DMS 273 treated with DMSO at 0.1 percent for 48 hours (cell line): ENCODE measurements at places on chromosomes 1 and 21.

DNA sequence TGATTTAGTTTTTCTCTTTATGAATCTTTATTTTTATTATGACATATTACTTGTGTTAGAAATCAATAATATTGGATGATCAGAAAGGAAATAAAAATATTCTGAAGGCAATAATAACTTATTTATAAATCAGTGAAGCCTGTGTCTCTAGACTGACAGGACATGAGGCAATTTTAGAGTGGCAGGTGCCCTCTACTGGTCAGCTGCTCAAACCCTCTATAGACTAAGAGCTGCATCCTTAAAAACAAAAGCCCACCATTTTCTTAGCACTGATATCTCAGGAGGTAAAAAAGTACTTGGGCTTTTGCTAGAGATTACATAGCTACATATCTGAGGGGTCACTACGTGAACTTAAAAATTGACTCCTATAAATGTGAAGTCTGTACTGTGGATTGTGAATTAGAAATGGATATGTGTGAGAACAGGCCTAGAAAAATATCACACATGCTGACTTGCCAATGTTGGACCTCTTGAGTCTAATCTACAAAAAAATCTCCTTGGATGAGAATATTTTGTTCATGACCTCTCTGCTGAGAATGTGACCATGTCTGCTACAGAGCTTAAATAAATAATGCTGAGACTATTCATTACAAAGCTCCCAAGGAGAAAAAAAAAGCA is 597.9 kb upstream of the ADAMTS5 start:
- DNase-seq, result no peak

DNA sequence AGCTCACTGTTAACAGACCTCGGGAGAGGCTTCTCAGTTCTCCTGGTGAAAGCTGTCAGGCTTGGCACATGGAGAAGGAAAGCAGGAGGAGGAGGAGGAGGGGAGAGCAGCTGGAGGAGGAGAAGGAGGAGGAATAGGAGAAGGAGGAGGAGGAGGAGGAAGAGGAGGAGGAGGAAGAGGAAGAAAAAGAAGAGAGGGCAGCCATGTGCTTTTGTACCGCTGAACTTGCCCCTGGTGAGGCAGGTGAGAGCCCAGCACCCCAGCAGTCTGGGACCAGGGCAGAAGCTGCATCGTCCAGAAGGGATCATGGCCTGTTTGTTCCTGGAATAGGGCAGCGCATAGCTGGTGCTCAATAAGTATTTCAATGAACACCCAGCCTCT is 21.3 kb upstream of the GRHL3 start:
- DNase-seq, result no peak

DNA sequence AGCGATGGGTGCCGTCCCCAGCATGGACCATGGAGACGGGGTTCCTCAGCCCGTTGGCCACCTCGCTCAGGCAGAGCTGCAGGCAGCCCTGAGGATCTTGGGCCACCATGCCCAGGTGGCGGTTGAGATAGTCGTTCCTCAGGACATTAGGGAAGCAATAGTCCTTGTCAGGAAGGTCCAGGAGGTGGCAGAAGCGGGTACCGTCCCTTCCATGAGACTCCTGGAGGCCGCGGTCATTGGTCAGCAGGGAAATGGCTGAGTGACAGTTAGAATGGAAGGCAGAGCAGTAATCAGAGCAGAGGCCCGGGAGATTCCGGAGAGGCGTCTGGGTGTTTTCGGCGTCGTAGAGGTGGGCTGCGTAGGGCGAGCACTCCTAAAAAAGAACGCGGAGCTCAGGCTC is 4.1 kb downstream of the HHIPL2 start:
- no peak for DNase-seq

GRCh38 chr1:2604844-2605508 is 18.4 kb downstream of the PRXL2B start:
- no peak for DNase-seq

- no peak for DNase-seq
Measured at GRCh38 chr21:45270306-45270821, 17.3 kb downstream of the POFUT2 start.

GRCh38 chr1:25580927-25581326 is 35.7 kb upstream of the MAN1C1 start:
- no peak for DNase-seq

DNA sequence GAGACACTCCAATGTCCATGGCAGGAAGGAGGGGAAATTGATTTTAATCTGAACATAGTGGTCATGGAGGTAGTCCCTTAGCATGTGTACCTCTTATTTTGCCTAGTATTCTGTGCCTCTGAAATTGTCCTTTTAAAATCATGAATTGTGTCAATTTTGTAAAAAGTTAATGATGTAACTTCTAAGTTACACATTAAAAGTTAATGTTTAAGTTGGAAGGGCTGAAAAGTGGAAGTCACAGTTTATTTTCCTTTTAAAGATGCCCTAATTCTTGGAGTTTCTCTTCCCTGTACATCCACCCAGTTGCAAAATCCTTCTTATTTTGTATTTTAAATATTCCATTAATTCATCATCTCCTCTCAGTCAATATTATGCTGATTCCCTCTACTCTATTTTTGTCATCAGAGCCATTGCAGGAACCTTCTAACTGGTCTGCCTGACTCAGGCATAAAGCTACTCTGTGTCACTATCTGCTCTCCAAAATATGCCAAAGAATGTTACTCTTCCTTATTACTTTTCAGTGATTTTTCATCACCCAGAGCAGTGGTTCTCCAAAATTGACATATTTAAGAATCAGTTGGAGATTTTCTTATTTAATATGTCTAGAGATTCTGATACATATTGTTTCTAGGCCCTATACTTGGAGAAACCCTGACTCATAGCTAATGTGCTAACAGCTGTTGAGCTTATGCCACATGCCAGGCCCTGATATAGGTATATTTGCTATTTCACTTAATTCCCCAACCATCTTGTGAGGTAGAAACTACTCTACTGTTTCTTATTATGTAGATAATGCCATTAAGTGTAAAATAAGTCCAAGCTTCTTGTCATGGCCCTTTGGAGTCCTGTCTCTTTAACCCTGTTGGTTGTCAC is 5.1 kb downstream of the HOOK1 start:
- peak; percentile 25 for DNase-seq

DNA sequence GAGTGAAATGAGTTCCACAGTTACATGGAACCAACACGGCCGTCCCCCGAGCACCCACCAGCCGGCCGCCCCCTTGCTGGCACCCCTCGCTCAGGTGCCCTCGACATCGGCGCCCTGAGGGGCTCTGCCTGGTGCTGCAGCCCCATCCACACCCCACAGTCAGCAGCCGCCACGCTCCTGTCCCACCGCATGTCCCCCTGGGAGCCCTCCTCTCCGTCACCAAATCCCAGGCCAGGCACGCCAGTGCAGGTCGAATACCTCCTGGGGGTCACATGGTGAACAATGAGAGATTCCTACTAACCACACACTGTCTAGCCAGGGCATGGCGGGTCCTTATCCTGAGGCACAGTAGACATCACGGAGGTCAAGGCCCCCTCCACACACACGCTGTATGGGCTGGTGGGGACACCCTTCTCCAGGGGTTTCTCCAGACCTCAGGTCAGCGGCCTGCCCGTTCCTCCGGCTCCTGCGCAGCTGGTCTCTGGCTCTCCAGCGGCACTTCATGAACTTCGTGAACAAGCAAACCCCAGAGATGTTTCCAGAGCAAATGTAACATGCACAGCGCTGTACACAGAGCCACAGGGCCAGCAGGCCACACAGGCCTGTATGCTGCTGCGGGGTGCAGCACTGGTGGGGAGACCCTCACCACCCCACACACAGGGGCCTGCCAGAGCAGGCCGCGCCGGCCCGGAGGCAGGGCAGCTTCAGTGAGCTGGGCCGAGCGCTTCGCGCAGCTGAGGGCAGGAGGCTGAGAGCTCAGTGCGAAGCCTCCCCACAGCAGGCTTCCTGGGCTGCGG is 21.8 kb downstream of the POFUT2 start:
- DNase-seq, result no peak

GRCh38 chr1:24191860-24192259 is 4.8 kb upstream of the IFNLR1 start:
- DNase-seq, result no peak

GRCh38 chr1:155717041-155717440 is 28.1 kb downstream of the DAP3 start:
- no peak for DNase-seq

GRCh38 chr1:2229911-2230731 is 2.0 kb downstream of the SKI start:
- no peak for DNase-seq

DNA sequence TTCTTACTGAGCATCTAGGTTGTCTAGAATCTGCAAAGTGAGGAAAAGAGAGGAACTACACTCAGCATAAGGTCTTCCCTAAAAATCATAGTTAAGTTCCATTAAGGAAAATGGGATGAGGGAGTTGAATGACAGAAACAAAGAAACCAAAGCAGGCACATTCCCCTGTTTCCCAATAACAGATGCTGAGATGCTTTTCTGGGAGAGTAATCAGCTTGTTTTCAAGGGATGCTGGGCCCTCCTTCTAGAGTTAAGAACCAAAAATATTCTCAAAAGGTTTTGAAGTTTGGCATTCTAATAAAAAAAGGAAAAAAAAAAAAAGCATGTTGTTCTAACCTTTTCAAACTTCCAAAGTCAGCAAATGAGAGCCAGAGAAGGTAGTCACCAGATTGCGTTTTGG is 105.2 kb upstream of the ZNF648 start:
- no peak for DNase-seq

GRCh38 chr1:207862241-207862787 is 48.6 kb downstream of the CD34 start:
- DNase-seq, result no peak

DNA sequence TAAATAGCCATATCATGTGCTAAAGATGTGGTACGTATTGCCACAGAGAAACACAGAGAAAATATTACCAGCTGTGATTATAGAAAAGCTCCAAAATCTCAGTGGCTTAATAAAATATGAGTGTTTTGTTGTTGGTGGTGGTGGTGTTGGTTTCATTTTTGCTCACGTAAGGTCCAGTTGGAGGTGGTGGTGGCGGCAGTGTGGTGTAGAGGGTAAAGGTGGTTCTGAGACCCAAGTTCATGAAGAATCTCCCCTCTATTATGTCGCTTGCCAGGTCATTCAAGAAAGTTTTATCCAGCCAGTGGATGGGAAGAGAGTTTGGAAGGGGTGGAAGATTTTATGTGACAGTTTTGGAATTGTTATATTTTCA is 217.6 kb upstream of the SAMSN1 start:
- DNase-seq, result no peak

GRCh38 chr1:15966081-15966955 is 9.6 kb downstream of the ZBTB17 start:
- DNase-seq, result no peak

- DNase-seq, result no peak
Measured at GRCh38 chr1:209490013-209490412, 93.5 kb upstream of the CAMK1G start.

DNA sequence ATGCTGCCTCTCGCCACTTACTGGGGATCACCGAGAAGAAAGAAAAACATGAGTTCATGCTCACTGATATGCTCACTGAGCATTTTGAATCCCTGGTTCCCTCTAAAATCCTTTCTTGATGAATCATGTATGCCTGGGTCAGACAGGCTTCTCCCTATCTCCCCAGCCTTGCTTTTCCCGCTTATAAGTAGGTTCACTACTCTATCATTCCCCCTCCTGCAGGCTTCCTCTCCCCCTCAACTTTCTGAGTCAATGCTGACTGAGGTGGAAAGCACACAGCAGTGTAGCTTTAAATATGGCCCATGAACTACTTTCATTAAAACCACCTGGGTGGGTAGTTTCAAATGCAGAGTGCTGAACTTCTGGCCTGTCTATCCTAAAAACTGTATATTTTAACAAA is 41.7 kb downstream of the FMO4 start:
- no peak for DNase-seq
